Activated T-helper 1 cell treated with anti-CD3 and anti-CD28 coated beads, Interleukin-2, amount 50 U/mL, for 16 hours (primary cell): ENCODE measurements at places on chromosomes 4 and X.
A peak's percentile ranks its signal among the peaks of the same experiment; 100 is the strongest.

DNA sequence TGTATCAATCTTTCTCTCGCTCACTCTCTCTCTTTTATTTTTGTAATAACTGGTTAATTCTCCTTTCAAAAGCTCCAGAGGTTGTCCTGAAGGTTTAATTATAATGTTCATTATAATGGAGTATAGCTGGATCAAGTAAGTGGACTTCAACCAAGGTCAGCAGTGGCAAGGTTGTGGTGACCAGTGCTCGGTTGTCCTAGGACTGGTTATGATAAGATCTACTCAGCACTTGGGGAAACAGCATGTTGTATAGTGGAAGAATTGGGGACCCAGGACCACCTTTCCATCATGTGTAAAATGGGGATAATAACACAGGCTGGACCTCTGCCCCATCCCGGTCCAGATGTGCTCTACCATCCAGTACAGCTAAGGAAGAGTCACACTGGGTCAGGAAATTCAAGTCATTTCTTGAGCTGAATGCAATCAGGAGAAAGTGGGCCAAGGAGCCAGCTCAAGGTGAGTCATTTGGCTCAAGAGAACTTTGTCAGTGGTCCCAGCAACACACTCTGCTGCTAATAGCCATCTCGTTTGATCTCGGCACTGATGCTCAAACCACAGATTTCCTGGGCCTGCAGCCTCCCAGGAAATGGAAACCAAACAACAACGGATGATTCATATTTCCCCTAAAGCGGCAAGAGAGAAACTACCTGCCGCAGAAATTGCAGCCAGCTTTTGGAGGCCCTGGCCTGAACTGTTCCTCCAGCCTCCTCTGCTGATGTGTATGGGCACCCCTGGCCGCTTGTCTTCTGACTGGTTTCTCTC, 123.6 kb upstream of the RBPJ start:
- DNase-seq, result peak; percentile 25

GRCh38 chr4:7770224-7771050, 169.2 kb downstream of the AFAP1 start:
- DNase-seq, result no peak

DNA sequence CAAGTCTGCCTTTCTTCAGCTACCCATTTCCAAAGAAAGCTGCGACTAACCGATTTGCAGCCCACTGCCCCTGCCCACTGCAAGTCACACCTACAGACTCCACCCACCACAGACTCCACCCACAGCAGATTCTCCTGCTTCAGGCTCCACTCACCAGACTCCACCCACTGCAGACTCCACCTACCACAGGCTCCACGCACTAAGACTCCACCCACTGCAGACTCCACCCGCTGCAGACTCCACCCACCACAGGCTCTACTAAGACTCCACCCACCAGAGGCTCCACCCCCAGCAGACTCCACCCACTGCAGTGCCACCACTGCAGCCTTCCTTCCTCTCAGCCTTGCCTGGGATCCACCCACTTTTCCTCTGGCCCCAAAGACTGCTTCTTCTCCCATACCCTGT, 41.3 kb downstream of the ABLIM2 start:
- no peak for DNase-seq

DNA sequence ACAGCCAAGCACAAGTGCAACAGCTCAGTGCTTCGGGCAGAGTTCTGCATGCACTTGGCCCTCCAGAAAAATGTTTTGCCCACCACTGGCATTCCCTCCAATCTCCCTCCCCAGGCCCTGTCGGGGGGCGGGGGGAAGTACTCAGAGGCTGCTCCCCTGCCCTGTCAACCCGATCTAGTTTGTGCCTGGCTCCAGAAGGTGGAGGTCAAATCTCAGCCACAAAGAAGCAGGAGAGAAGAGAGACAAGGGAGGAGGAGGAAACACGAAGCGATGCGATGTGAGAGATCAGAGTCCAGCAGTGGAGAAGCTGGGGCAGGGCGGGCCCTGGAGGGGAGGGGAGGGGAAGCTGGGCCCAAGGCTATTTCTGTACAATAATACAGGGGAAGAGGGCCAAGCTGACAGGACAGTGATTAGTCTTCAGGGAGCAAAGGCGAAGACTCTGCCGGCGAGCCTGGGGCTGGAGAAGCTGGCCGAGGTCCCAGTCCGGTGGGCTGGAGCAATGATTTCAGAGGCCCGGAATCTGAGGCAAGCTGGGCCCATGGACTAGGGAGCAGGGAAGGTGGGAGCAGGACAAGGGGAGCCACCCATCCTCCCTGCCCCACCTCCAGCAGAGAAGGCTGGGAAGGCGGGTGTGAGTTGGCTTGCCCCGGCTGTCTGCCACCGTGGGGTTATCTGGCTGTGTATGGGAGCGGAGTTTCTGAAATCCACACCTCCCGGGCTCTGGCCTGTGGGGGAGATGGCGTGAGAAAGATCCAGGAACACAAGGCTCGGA, 167.1 kb downstream of the EFNB1 start:
- DNase-seq, result no peak

GRCh38 chr4:89113415-89113814, 2.1 kb downstream of the TIGD2 start:
- no peak for DNase-seq

- no peak for DNase-seq
These were observed 595 bp upstream of the NAP1L2 start for GRCh38 chrX:73215246-73215645.

DNA sequence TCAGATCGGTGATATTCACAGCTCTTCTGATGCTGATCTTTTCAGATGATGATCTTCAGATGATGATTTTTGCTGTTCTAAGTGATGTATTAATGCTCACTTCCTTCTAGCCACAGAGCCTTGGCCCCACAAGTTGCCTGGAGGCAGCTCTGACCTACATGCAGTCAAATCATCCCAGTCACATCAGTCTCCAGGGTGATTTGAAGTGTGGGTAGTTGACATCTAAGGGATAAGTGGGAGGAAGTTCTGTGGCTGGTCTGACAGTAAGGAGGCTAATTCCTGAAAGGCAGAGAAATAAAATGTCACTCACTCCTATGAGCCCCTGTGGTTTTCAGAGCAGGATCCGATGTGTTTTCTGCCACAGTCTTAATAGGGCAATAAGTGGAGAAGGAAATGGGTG, 79.8 kb upstream of the RPL34 start:
- DNase-seq, result no peak

GRCh38 chr4:139611391-139611790, 54.2 kb upstream of the MGST2 start:
- DNase-seq, result no peak

- no peak for DNase-seq
These were observed 39.9 kb upstream of the PCDH19 start for GRCh38 chrX:100449696-100450608.

DNA sequence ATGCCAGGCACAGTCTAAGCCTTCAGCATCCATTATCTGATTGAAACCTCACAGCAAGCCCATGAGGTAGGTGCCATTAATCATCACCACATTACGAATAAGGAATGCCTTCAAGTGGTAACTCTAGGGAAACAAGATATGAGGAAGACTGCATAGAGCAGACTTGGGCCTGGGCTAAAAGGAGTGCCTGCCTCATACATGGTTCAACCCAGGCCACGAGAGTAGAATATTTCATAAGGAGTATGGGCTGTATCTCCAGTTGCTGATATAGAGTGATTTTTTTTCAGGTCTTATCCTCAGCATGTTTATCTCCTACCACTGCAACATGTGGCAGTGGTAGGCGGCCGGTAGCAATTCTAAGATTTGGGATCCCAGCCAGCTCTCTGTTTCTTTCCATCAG, 51.7 kb downstream of the ATP11C start:
- DNase-seq, result no peak

- DNase-seq, result no peak
These were observed 598.7 kb upstream of the TECRL start for GRCh38 chr4:65007841-65008439.

DNA sequence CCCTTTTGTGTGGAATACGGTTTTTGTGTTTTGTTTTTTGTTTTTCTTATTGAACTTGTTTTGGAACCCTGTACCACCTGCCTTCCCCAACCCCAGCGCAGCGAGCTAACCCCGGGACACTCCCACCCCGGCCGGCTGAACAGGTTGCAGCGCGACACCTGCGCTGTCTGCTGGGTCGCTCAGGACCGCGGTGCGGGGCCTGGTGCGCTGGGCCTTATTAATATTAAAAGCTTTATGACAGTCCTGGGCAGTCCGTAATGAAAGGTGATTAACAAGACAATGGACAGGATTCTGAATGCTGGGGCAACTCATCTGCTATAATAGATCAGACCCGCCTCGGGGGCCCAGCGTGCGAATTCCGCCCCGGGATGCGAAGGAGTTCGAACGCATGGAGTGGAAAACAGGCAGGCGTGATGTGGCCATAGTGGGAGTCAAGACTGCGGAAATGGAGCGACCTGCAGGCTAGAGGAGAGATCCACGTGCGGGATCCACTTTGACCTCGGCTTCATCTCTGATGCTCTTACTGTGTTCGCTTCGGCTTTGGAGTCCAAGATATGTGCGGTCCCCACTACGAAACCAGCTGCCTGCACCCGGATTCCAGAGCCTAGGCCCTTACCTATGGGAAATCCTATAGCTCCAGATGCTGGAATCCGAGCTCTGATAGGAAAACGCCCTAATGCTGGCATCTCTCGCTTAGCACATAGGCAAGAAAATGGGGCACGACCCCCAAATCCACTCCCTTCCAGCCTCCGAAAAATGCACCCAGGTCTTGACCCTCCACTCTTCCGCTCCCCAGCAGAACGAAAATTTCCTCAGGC, 69.0 kb upstream of the TMEM33 start:
- DNase-seq, result no peak

- DNase-seq, result no peak
These were observed 501.8 kb downstream of the BCOR start for GRCh38 chrX:39595977-39596376.

DNA sequence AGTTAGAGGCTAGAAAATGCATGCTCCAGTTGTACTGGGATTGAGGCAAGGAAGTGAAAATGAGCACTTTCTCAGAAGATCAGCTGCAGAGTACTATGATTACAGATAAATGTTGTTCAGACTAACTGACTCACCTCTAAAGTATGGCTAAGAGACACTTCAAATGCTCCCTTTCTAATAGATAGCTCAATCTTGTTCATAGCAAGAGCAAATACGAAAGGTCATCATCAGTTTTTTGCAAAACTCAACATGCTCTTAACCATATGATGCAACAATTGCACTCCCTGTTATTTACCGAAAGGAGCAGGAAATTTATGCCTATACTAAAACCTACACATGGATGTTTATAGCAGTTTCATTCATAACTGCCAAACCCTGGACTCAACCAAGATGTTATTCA, 838.4 kb upstream of the INTU start:
- no peak for DNase-seq

DNA sequence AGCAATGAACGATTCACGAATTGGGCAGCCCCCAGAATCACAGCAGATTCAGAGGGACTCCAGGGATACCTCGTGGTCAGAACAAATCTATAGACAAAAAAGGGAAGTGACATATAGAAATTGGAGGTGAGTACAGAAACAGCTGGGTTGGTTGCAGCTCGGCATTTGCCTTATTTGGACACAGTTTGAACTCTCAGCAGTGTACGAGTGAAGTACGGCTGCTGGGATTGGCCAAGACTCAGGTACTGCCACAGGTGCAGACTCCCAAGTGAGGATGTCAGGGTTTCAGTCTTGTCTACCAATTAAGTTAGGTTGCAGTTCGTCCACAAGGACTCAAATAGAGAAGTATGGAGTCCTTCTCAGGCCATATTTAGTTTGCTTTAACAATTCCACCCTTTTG, 28.2 kb downstream of the HTT-AS start:
- no peak for DNase-seq

- DNase-seq, result no peak
These were observed 612 bp downstream of the CPLX1 start for GRCh38 chr4:825063-825970.

GRCh38 chr4:97942951-97943350, 200.3 kb downstream of the STPG2 start:
- DNase-seq, result no peak

DNA sequence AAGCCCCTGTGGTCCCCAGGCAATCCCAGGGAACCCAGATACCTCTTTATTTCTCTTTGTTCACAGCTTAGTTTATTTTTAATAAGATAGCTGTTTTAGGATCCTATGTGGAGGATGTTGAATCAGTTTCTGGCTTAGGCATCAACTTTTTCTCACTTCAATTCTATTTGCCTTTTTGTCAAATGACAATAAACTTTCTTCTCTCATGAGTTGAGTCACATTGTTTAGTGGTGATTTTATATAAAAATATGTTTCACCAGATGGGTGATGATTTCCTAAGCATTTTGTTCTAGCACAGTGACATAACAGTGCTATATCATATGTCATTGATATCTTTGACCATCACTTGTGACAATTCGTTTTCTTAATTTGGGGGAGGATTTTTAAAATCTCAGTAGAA, 198.1 kb upstream of the PUDP start:
- no peak for DNase-seq

DNA sequence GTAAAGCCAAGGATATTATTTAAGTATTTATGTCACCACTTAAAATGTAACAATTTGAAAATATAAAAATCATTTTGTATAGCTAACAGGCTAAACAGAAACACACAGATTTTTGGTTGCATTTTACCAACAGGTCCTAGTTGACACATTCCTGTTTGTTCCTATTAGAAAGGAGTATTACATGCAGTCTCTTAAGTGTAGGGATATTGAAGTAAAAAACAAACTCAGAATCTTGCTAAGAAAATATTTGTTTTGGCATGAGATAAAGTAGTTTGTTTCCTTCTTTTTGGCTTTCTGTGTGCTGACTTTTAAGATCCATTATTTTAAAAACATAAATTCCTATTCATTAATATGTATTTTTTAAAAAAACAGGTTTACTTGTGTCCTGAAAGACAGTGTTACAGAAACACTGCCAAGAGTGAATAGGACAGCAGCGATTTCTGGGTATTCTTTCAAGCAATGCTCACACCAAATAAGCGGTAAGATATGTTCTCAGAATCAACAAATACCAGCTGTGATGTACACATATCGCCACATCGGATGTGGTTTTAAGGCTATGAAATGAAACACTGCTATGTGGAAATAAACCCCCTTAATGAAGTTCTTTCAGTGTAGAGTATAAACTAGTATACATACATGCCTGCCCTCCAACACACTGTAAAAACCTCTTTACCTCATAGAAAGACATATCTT, 6.9 kb downstream of the F11 start:
- DNase-seq, result no peak

DNA sequence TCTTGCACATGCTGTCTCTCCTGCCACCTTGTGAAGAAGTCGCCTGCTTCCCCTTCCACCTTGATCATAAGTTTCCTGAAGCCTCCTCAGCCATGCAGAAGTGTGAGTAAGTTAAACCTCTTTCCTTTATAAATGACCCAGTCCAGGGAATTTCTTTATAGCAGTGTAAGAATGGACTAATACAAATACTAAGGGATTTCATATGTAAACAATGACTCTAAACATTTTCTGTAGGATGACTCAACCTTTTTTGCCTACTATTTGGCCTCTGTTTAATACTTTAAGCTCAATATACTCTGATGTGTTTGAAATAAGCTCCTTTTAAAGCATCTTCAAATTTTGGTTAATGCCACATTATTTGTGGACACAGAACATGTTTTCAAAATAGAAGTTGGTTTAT, 813.5 kb upstream of the SLIT2 start:
- DNase-seq, result no peak

DNA sequence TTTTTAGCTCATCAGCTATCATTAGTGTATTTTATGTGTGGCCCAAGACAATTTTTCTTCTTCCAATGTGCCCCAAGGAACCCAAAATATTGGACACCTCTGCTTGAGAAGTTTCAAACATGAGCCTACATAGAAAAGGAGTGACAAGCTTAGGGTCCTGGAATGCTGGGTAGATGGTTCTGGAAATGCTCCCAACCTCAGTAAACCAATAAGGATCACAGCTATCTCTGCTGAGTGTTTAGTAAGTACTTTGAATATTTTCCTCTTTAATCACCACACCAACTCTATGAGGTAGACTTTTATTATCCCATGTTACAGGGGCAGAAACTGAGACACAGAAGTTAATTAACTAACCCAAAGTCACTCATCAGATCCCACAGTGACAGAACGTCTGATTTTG, 164.9 kb upstream of the KLF3 start:
- DNase-seq, result no peak
